ENCODE measurements at places on chromosomes 5 and 9.
A peak's percentile ranks its signal among the peaks of the same experiment; 100 is the strongest.

DNA sequence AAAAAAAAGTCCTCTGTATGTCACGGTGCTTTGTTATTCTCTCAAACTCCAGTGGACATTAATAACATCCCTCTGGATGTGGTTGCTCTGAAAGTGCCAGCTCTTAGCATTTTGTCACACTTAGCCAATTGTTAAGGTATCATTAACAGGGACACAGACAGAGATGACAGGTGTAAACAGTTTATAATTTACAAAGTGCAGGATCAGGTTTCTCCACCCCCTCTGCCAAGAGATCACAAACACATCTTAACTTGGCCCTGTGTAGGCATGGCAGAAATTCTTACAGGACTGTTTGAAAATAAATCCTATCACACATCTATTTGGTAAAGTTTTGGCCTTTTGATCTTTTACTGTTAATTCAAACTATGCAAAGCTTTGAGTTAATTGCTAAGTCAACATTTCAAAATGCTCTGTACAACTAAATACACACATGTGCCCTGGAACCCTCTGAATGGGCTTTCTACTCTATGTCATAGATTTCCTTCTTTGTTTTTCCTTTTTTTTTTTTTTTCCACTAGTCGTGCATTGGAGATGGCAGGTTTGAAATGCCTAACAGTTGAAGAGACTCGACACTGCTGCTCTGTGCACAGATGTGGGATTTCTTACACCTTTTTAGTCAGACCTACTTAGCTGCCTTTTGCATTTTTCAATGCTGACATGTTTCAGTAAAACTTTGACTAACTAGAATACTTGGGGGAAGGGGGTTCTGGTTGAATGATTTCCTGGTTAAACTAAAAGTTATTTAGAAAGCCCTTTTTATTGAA is 41.7 kb downstream of the SEMA6A start:
- DNase-seq, result no peak

- DNase-seq, result no peak
Measured at GRCh38 chr9:88953381-88954029, 37.8 kb upstream of the S1PR3 start.

DNA sequence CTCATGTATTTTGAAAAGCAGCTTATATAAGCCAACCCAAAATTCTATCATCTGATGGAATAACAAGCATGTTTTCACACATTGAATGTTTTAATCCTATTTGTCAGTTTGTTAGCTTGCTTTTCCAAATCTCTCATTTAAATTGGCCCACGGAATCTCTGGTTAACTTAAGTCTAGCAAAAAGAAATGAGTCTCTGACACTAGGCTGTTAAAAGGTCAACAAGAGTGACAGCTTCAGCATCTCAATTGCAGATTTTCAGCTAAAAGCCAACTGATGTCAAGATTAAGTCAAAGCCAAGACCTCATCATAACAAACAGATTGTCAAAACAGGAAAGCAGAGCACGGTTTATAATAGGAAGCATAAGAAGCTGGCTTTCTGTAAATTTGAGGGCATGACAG is 49.4 kb upstream of the CDH9 start:
- no peak for DNase-seq

- DNase-seq, result no peak
Measured at GRCh38 chr5:148811756-148812155, 14.7 kb upstream of the ADRB2 start.

DNA sequence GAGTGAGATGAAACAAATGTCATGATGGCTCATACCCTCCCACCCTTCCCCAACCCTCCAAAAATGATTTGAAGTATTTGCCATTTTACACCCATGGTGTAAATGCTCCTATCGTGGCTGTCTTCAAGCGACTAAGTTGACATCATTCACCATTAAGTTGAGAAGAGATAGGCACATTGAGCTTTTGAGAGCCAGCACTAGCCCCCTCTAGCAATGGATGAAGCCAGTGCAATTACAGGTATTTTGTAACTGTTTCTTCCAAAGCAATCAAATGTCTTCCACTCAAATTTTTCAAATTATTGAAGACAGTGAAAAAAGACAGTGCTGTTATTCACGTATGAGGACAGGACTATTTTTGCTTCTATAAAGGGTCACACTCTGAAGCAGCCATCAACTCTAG is 371.5 kb upstream of the KLF4 start:
- no peak for DNase-seq

GRCh38 chr9:25397746-25398145 is 280.5 kb downstream of the TUSC1 start:
- DNase-seq, result no peak

DNA sequence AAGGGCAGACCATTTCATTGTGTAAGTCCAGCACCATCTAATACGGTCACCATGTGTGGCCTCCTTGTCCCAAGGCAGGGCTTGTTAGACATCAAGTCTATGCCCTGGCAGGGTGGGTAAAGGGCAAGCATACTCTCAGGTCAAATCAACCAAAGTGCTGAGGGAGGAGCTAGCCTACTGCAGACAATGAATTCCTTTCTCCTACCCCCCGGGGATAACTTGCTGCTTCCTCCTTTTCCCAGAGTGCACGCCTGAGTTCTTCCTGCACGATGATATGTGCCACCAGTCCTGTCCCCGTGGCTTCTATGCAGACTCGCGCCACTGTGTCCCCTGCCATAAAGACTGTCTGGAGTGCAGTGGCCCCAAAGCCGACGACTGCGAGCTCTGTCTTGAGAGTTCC is 71.4 kb downstream of the RFK start:
- DNase-seq, result no peak

DNA sequence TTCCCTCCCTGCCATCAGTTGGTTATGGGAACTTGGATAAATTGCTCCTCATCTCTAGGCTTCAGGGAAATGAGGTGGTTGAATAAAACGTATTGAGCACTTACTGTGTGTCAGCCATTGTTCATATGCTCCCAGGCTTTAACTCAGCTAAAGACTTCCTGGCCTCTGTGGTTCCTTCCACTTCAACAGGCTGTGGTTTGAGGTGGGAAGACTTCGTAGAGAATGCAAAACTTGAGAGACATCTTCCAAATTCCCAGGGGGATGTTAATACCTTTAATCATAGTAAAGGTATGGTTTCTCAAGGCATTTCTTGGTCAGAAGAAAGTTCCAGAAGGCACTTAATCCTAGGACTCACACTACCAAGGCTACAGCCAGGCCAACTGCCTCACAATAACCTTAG is 1.5 kb upstream of the GPX3 start:
- no peak for DNase-seq

GRCh38 chr9:100653643-100654334 is 75.9 kb downstream of the CAVIN4 start:
- no peak for DNase-seq

GRCh38 chr9:29775491-29775890 is 2202.2 kb upstream of the C9orf72 start:
- DNase-seq, result no peak

DNA sequence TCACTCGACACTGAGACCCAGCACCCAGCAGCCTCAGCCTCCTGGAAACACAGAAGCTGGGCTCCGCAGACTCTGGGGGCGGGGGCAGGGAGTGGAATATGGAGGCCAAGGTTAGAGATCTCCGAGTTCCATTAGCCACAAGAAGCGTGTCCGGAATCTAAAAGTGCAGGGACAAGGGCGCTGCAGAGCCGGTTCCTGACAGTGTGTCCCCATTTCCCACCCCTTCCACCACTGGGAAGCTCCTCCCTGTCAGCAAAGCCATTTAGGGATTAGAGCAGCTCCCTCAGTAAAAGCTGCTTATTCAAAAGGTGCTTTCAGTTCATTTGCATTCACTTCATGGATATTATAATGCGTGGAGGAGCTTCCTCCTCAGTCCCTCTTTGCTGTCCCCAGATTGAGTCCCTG is 74.1 kb upstream of the HSPA9 start:
- no peak for DNase-seq

DNA sequence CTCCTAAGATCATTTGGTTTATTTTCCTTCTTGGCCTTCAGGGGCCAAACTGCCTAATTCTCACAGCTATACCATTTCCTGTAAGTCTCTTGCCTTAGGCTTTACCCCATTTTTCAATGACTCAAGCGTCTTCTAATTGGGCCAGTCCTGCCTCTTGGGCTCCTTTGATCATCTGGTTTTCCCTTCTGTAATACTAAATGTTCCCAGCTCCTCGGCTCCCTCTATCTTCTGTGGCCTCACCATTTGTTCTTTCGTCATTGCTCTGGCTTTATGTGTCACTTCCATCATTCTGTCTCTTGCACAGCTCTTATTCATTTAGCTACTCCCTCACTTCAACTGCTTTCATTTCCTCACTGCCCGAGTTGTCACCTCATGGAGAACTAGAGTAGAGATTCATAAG is 14.5 kb upstream of the SPINK7 start:
- no peak for DNase-seq

DNA sequence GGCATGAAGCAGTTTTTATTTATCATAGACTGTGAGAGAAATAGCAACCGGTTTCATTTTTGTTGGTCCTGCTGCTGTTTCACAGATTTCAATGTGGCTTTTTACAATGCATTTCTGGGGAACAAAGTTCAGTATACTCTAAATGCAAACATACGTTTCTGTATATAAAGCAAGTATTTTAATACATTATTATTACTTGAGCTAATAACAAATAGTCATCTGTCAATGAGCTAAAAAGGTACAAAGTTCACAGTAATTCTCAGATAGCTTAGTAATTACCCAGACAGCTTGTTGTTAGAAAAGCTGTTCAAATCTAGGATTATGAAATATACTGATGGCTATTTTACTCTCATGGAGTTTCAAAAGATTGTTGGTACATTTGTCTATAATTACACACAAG is 50.8 kb downstream of the PBX3 start:
- DNase-seq, result no peak

GRCh38 chr9:133960568-133961129 is 31.5 kb downstream of the VAV2 start:
- DNase-seq, result peak; percentile 17
